DMS153 (cell line): ENCODE measurements at places on chromosomes 12 and 14.

DNA sequence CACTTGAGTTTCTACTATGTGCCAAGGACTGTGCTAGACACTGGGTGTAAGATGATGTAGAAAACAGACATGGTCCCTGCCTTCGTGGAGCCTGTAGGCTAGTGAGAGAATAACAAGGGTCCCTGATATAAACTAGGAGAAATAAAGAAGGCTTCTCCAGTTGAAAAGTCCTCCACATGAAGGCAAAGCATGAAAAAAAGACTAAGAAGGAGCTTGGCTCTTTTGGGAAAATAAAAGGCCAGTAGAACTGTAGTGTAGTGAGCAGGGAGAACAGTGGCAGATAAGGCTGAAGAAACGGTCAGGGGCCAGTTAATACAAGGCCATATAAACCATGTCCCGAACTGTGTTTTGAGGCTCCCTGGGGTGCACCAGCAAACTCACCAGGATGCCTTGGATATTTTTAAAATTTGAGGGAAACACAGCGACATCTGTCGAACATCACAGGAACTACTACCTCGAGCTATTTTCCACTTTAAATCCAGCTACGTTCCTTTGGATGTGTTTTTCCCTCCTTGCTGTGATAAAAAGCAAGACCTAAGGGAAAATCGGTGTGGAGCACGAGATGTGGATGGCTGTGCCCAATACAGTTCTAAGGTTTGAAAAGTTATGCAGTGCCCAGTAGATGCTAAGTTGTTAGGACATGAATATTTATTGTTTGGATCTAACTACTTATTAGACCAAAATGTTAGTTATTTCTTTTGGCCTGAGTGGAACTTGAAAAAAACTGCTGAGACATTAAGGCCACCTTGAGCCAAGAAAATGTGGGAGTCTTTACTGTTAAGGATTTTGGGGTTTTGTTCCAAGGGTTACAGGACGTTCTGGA is 8.5 kb upstream of the CFL2 start:
- no peak for DNase-seq

GRCh38 chr14:104169005-104169698 is 30.8 kb downstream of the KIF26A start:
- no peak for DNase-seq

DNA sequence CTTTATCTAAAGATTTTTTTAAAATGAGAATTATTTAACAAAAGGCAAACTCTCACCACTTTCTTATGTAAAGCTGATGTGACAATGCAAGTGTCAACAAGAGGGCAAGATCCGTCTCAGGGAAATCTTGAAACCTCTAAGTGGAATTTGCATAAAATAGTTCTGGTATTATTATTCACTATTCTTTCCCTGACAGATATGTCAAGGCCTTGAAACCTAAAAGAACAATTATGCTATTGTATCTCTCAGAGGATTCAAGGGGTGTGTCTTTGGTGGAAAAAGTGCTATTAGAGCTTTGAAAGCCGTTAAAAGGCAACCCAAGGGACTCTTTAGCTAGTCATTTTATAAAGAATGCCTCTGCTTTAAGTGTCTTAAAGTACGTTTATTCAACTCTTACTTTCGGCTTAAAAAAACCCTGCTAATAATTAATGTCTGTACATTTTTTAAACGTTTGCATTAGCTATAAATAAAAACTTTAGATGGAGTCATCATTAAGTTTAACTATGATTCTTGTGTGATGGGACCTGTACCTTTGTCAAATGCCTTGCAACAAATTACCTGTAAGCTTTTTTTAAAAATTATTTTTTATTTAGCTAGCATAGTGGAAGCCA is 585.5 kb downstream of the VRK1 start:
- DNase-seq, result no peak

DNA sequence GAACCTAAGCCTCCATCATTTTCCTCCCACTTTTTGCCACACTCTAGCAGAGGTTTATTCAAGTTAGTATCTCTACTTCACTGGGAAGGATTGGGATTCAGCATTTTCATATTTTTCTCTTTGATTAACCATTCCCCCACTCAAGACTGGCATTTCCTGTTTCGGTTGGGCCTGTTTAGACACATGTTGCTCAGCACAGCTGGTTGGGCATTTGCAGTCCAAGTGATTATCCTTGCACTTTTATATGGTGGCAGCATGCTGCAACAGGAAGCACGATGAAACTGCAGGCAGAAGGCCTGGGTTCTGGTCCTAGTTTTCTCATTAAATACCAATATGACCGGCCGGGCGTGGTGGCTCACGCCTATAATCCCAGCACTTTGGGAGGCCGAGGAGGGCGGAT is 182.9 kb upstream of the GRIN2B start:
- DNase-seq, result no peak

DNA sequence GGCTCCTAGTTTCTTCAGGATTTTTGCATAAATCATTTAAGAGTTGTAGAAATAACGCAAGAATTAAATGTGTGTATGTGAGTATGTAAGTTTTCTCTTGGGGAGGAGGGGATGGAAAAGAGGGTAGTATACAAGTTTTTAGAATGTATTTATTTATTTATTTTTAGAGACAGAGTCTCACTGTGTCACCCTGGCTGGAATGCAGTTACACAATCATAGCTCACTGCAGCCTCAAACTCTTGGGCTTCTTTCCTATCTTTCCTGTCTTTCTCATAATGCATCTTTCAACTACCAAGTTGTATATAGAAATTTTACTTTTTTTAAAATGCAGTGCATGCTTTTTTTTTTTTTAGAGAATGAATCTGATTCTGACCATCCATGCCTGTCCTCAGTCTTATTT is 269.0 kb upstream of the GARIN2 start:
- no peak for DNase-seq

GRCh38 chr12:16070113-16070512 is 159.0 kb downstream of the DERA start:
- no peak for DNase-seq

- no peak for DNase-seq
Measured at GRCh38 chr14:50447461-50447860, 50.8 kb upstream of the CDKL1 start.

DNA sequence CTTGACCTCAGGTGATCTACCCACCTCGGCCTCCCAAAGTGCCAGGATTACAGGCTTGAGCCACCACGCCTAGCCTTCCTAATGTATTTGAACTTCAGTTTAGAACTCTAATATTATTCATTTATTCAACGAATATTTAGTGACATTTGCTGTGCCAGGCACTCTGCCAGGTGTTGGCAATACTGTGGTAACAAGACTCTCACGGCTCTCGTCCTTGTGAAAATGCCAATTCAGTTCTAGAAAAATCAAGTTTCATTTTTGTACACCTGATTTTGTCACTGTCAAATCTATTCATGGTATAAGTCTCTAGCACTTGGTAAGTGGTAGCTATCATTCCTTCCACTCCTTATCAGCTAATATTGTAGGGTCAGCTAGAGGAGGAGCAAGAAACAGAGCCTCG is 6.3 kb upstream of the PWP1 start:
- DNase-seq, result no peak

DNA sequence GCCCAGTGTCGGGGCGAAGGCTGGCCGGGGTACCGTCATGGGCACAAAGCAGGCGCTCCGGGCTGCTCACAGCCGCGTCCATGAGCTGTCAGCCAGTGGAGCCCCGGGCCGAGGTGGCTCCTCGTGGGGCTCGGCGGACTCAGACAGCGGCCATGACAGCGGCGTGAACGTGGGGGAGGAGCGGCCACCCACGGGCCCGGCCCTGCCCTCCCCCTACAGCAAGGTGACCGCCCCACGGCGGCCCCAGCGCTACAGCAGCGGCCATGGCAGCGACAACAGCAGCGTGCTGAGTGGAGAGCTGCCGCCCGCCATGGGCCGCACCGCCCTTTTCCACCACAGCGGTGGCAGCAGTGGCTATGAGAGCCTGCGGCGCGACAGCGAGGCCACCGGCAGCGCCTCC is 39.0 kb downstream of the KIF26A start:
- no peak for DNase-seq

GRCh38 chr12:41361738-41362137 is 173.6 kb downstream of the PDZRN4 start:
- no peak for DNase-seq

GRCh38 chr12:49962861-49963765 is 1.4 kb downstream of the AQP5 start:
- DNase-seq, result peak; percentile 68

GRCh38 chr12:4857472-4858291 is 52.0 kb upstream of the KCNA1 start:
- DNase-seq, result peak; percentile 77

DNA sequence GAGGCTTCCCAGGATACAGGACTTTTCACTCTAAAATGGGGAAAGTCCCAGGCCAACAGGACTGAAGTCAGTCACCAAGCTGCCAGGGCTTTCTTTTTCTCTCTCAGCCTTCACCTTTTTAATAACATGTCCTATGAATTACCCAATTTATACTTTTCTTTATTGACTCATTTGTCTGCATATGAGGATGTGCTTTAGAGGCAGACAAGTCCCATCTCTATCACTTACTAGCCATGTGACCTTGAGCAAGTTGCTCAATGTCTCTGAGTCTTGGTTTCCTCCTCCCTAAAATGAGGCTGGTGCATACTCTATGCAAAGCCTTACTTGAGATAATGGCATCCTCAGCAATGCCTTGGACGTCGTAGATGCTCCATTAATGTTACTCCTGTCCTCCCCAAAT is 98.1 kb upstream of the TMPO start:
- DNase-seq, result no peak

DNA sequence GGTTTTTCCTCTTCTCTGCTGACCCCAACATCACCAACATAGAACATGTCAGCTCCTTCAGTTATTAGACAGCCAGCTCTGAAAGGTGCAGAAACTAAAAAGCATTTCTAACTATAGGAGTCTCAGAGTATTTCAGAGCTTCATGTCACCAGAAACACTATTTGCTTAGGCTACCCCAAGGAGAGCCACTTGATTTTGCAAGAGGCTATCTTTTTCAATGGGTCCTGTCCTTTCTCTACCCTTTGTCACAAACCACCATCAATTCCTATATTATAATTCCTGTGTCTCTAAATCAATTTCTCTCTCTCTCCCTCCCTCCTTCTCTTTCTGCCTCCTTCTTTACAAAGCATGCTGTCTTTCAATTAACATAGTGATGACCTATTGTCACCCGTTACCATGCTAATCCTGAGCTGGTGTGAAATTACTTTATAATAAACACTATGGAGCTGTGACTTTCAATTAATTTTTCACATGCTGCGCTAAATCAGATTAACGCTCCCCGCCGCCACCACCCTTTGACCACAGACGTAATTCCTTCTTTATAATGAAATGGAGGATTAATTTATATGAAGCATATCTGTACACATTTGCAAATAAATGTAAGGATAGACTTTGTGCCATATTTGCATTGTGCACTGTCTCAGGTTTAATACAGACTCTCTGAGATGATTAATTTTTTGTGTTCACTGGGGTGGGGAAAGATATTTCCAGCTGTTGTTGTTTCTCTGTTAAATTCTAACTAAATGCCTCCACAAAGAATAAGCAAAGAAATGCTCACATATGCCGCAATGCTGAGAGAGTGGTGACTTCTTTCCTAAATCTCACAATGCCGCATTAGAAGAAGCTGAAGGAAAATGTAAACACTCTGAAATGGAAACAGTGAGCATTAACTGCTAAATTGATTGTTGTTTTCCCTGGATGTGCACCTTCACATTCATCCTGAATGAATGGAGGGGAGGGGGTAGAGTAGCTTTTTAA is 418.6 kb downstream of the PDZRN4 start:
- DNase-seq, result no peak

- DNase-seq, result no peak
Measured at GRCh38 chr14:33484264-33484663, 466.6 kb downstream of the EGLN3 start.

GRCh38 chr12:131323879-131324278 is 370.2 kb downstream of the ADGRD1 start:
- DNase-seq, result no peak

- DNase-seq, result no peak
Measured at GRCh38 chr14:31411218-31411727, 9.1 kb downstream of the HEATR5A start.

DNA sequence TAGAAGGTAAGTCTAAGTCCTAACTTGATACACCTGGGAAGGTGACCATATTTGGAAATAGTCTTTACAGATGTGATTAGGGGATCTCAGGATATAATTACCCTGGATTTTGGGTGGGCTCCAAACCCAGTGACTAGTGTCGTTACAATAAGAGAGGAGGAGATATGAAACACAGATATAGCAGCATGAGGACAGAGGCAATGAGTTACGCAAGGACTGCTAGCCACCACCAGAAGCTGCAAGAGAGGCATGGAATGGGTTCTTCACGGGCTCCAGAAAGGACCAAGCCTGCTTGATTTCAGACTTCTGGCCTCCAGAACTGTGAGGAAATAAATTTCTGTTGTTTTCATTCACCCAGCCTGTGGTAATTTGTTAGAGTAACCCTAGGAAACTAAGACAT is 28.6 kb downstream of the FGFR1OP2 start:
- no peak for DNase-seq

DNA sequence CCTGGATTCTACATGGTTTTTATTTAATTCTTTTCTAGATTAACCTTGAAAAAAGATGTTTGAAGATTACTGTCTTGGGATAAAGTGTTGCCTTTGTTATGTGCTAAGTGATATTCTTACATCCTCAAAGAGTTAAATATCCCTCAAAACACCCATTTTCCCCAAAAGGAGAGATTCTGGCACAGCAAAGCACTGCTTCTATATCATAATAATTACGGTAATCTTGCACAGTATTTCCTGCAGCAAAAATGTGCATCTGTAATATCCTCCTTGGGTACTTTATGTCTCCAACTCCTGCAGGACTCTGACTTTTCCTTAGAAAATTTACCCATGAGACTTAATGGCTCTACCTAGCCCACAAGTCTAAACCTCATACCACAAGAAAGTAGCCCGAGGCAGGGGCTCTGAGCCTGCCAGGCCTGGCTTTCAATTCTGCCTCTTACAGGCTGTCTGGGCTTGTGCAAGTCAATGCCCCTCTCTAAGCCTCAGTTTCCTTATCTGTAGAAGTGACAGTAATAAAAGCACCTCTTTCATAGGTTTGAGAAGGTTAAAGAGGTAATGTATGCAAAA is 45.8 kb downstream of the SVOP start:
- no peak for DNase-seq

- DNase-seq, result no peak
Measured at GRCh38 chr12:51000245-51000644, 25.9 kb downstream of the SLC11A2 start.

DNA sequence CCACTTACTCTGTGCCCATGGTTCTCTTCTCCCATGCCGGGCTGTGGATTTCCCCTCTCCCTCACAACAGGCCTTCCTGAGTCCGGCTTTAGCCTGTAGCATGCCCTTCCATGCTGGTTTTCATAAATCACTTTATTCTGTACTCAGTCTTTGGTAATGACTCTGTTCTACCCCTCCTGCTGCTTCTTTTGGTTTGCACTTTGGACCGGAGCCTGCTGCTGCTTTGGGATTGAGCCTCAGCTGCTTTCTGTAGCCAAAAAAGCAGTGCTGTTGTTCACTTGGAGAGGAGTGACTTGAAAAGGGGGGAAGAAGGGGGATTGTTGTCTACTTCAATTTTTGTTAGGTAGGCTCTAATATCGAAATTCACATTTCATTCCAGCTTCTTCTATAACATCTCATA is 8.5 kb upstream of the SLC6A13 start:
- DNase-seq, result no peak

- DNase-seq, result no peak
Measured at GRCh38 chr12:68480526-68480925, 130.2 kb upstream of the RAP1B start.
